Esophagus squamous epithelium (tissue), 5 donors: ENCODE measurements at places on chromosomes 16 and 17.

- no peak for DNase-seq
Measured at GRCh38 chr16:49795513-49795912, 60.4 kb downstream of the ZNF423 start.

DNA sequence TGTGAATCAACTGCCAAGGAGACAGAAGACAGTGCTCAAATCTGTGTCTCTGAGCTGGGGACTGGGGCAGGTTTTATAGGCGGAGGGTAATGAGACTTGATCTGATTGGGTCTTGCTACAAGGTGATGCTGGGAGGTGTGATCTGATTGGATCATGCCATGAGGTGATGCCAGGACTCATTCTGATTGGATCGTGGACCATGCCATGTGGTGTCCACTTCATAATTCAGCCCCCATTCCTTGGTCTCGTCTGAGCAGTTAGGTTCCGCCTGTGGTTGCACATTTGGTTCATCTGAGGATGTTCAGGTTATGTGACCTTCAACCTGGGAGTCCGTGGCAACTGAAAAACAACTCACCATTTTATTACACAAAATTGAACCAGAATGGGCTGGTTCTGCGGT is 41.0 kb downstream of the OTOA start:
- DNase-seq: no peak

DNA sequence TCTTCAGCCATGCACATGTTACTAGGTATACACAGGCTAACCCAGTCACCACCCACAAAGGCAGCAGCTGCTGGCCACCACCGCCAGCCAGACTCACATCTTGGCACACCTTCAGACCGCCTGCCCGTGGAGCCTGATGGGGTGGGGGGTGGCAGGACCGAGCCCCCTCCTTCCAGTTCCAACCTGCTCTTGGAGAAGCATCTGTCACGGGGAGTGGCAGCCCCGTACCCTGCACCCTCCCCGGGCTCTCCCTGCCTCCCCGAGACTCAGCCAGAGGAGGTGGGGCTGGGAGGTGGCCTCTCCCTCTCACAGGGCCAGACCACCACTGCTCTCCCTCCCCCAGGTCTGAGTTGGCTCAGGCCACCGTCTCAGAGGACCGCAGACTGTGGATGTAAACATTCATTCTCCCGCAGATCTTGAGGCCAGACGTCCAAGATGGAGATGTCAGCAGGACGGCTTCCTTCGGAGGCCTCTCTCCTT is 11.3 kb upstream of the RBFOX3 start:
- DNase-seq: no peak

DNA sequence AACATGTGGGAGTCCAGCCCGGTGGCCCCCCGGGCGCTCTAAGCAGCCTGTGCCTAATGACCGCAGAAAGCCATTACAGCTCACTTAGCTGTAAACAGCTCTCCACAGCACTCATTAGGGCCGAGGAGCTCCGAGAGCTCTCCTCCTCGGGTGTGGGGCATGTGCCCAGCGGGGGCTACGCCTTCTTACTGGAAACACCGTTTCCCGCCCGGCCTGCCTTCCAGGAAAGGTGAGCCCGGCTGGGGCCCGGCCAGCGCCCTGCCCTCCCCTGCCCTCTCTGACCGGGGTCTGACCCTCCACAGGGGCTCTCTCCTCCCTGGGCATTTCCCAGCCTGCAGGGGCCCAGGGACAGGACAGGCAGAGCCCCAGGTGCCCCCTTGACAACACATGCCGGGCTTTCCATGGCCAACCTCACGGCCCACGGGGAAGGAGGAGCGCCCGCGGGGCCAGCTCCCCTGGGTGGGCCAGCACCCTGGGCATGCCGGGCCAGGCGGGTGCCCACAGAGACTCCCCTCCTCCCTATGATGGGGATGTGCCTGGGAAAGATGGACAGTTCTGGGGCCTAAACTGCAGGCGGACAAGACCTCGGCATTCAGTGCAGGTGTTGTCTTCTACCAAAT is 72.6 kb downstream of the SDK2 start:
- DNase-seq: no peak

GRCh38 chr16:4697848-4698291 is 4.5 kb downstream of the NUDT16L1 start:
- no peak for DNase-seq

GRCh38 chr17:46819906-46820351 is 1.4 kb upstream of the WNT3 start:
- DNase-seq: no peak

- DNase-seq: no peak
Measured at GRCh38 chr17:74777901-74778515, 1.9 kb upstream of the NAT9 start.

GRCh38 chr17:2449486-2449885 is 48.6 kb upstream of the MNT start:
- DNase-seq: no peak
